ENCODE measurements at places on chromosomes 1 and 21.
A peak's percentile ranks its signal among the peaks of the same experiment; 100 is the strongest.

- DNase-seq, result no peak
Measured at GRCh38 chr1:88801575-88802208, 89.7 kb downstream of the GTF2B start.

- DNase-seq, result no peak
Measured at GRCh38 chr1:35431173-35431599, 126.0 kb downstream of the KIAA0319L start.

- DNase-seq, result no peak
Measured at GRCh38 chr1:67850611-67851075, 17.4 kb upstream of the GNG12 start.

DNA sequence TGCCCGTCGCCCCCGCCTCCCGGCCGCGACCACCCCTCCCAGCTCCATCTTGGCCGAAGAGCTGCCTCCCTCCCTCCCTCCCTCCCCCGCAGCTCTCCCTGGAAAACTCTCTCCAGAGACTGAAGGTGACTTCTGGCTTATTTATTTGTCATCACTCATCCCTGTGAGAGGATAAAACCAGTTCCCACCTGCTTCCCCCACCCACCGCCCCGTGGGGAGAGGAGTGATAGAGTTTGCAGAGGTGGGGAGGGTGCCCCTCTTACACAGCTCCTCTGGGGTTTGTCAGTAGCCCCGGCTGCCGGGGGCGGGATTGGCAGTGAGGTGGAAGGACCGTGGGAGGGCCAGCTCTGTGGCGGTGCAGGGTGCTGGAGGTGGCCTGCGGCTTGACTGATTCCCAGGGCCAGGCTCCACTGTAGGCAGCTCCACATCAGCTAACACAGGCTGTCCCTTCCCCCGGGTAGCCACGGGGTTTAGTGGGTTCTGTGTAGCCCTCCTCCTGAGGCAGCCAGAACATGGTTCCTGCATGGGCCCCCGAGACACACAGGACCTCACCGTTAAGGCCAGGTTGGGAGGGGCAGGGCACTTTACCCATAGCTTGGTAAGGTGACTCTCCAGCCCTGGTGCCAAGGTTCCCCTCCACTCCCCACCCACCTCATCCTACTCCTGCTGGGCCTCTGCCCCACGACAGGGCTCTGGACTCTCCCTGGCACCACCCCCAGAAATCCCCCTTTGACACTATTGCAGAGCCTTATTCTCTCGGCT lies 62.2 kb downstream of the ELK4 start:
- peak; percentile 37 for DNase-seq

DNA sequence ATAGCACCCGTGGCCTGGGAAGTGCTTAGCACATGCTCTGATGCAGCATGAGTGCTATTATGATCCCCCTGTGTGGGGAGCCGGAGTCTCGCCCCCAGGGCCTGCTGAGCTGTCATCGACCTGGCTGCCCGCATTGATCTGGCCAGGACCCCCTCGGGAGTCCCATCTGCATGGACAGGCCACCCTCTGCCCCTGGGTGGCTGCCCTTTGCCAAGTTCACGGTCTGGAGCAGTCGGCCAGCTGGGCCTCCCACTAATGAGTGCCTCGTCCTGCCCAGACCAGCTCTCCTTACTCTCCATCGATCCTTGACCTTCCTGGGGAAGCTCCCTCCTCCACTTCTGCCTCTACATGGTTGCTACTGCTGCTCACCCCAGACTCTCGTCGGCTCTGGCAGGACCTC lies 121.8 kb upstream of the RUNX3 start:
- DNase-seq, result no peak

- peak; percentile 39 for DNase-seq
Measured at GRCh38 chr1:38134294-38134755, 87.7 kb upstream of the POU3F1 start.

DNA sequence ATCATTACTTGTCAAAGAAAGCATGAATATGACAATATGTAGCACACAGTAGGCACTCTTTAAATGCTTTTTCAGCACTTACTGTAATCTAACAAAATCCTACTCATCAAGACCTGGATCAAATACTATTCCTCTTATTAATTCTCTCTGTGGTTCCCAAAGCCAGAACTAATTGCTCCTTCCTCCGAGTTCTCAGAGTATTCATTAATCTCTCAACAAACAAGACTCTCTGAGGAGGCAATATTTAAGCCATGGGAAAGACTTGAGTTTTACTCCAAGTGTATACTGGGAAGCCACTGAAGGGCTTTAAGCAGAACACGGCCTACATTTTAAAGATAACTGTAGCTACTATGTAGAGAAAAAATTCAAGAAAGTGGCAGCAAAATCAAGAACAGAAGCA lies 79.7 kb downstream of the ENAH start:
- DNase-seq, result no peak

DNA sequence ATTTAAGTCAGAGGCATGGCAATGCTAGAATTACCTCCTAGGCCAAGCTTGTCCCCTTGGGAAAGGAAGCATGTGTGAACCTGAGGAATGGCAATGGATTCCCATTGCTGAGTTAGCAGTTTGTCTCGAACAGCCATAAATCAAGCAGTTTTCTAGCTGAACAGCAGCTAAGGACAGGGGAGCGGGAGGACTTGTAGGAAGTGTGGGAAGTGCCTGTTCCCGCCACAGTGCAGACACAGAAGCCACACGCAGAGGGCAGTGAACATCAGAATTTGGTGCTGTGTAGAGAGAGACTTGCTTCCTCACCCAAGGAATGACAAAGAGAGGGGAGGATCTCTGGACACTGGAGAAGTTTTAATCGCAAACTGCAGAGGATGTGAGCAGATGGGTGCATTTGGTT lies 3.8 kb downstream of the PHGDH start:
- no peak for DNase-seq

GRCh38 chr1:182473556-182473955 lies 23.6 kb downstream of the RGSL1 start:
- no peak for DNase-seq

- no peak for DNase-seq
Measured at GRCh38 chr1:163290025-163290640, 31.6 kb upstream of the NUF2 start.

GRCh38 chr1:12549460-12550349 lies 68.3 kb downstream of the DHRS3 start:
- DNase-seq, result peak; percentile 24

- DNase-seq, result no peak
Measured at GRCh38 chr1:18799454-18799853, 60.0 kb downstream of the TAS1R2 start.

- DNase-seq, result no peak
Measured at GRCh38 chr1:197515421-197515820, 247.4 kb downstream of the CRB1 start.

GRCh38 chr21:44845418-44846223 lies 27.8 kb upstream of the SUMO3 start:
- no peak for DNase-seq

- no peak for DNase-seq
Measured at GRCh38 chr1:230641346-230641745, 935 bp upstream of the COG2 start.

GRCh38 chr1:60255565-60255964 lies 182.0 kb upstream of the C1orf87 start:
- DNase-seq, result no peak

DNA sequence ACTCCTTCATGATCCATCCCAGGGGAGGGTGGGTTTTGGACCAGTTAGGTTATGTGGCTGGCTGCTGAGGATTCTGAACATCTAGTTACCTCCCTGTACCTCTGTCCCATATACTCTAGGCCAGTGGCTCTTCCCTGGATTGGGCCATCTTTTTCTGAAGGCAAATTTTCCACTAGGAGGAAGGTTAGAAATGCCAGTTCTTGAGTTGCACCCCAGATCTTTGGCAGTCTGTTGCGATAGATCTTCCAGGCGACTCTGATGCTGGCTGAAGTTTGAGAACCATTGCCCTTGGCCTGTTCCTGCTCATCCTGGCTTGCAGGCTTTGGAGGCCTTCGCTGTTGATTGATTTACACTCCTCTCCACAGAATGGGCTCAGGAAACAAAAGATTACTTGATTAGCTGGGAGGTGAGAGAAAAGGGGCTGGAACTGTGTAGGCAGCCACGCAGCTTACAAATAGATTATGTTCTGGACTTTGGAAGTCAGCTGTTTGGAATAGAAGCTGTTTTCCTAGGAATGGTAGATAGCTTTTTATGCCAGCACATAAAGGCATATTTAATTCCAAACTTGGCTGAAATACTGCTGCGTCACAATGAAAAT lies 110.1 kb downstream of the MRPS6 start:
- no peak for DNase-seq

GRCh38 chr1:111758373-111758772 lies 2.7 kb downstream of the DDX20 start:
- no peak for DNase-seq

GRCh38 chr1:10171105-10171767 lies 39.1 kb upstream of the KIF1B start:
- DNase-seq, result no peak

DNA sequence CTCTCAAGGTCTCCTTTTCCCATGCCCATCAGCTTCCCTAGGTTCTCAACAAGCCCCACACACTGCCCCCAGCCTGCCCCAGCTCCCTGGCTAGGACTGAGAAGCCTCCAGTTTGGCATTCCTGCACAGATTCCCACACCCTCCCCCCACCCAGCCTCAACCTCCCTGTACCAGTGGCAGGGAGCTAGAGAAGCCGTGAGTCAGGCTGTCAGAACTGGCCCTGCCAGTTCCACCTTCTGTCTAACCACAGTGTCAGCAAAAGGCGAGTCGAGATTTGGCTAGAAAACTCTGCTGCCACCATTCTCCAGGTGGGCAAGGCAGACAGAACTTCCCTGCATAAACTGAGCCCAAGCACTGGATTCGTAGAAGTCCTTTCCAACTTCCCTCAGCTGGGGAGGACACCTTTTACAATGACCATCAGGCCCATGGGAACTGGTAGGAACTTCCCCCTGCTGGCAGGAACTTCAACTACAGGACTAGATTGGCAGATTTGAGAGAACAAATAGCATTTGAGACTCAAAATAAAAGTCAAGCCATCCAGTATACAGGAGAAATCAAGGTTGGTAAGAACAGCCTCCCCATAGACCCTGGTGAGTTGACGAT lies 31.0 kb downstream of the TNNT2 start:
- no peak for DNase-seq
